ENCODE measurements at places on chromosomes 5 and 9. TPM values are rescaled to one million over a fixed set of nuclear protein-coding genes. Genes with fewer than 3 reads are reported as not detected.

The MEIKIN gene
- total RNA-seq: not detected

The TNFSF15 gene
- total RNA-seq: 0.05 TPM

The WNK2 gene
- 174 TPM for total RNA-seq

The DOK3 gene
- 5.3 TPM for total RNA-seq

The NUTM2G gene
- not detected for total RNA-seq

The MAML1 gene
- 15.3 TPM for total RNA-seq

The RAB3C gene
- 1.9 TPM for total RNA-seq

The SRA1 gene
- total RNA-seq: 24.9 TPM

The STPG3 gene
- not detected for total RNA-seq

The CCDC192 gene
- total RNA-seq: not detected

The PLEKHG4B gene
- total RNA-seq: 0.06 TPM

The FCN1 gene
- total RNA-seq: 5.7 TPM

The RFESD gene
- 2.5 TPM for total RNA-seq

The GRM6 gene
- total RNA-seq: not detected

The LCN15 gene
- total RNA-seq: 0.41 TPM

The HAVCR1 gene
- not detected for total RNA-seq

The SLC31A1 gene
- 23.4 TPM for total RNA-seq

The FOXD4L6 gene
- total RNA-seq: 0.15 TPM

The PDE6A gene
- total RNA-seq: not detected

The EXOSC2 gene
- 15.4 TPM for total RNA-seq

The PRLR gene
- total RNA-seq: 0.73 TPM

The EFCAB9 gene
- total RNA-seq: not detected

The ZNF618 gene
- total RNA-seq: 4.0 TPM

The SPATA31A7 gene
- not detected for total RNA-seq

The FAM13B gene
- 34.7 TPM for total RNA-seq

The PTPN3 gene
- total RNA-seq: 6.8 TPM

The SLC45A2 gene
- 0.16 TPM for total RNA-seq

The PCDHGA4 gene
- total RNA-seq: 4.0 TPM

The PCDHGA6 gene
- 4.4 TPM for total RNA-seq

The WNT8A gene
- not detected for total RNA-seq

The BTNL3 gene
- not detected for total RNA-seq

The NLN gene
- 13.9 TPM for total RNA-seq

The DNM1 gene
- 14.0 TPM for total RNA-seq

Measured in left cardiac atrium (tissue), 4 donors.